ENCODE measurements at places on chromosomes 1 and 21.

GRCh38 chr1:84772428-84772943, 82.2 kb upstream of the SSX2IP start:
- peak; percentile 49 for DNase-seq

- DNase-seq = peak; percentile 26
These were observed 113.5 kb downstream of the MAP3K21 start for GRCh38 chr1:233440951-233441401.

- DNase-seq = no peak
These were observed 746.5 kb upstream of the ADAMTS5 start for GRCh38 chr21:27713154-27714109.

DNA sequence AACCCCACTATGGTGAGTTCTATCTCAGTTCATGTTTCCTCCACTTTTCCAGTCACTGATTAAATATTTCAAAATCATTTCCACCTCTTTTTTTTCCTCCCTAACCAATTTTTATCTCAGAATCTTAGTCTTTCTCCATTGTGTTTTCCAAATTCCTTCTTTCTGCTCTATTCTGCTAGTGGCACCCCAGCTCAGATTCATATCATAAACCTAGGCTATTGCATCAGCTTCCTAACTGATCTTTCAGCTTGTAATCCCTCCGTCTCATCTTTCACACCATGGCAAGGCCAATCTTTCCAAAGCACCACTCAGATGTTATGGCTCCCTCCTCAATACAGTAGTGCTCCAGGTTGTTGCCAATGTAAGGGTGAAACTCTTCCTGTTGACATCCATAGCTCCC, 631.9 kb downstream of the PLPP3 start:
- no peak for DNase-seq

DNA sequence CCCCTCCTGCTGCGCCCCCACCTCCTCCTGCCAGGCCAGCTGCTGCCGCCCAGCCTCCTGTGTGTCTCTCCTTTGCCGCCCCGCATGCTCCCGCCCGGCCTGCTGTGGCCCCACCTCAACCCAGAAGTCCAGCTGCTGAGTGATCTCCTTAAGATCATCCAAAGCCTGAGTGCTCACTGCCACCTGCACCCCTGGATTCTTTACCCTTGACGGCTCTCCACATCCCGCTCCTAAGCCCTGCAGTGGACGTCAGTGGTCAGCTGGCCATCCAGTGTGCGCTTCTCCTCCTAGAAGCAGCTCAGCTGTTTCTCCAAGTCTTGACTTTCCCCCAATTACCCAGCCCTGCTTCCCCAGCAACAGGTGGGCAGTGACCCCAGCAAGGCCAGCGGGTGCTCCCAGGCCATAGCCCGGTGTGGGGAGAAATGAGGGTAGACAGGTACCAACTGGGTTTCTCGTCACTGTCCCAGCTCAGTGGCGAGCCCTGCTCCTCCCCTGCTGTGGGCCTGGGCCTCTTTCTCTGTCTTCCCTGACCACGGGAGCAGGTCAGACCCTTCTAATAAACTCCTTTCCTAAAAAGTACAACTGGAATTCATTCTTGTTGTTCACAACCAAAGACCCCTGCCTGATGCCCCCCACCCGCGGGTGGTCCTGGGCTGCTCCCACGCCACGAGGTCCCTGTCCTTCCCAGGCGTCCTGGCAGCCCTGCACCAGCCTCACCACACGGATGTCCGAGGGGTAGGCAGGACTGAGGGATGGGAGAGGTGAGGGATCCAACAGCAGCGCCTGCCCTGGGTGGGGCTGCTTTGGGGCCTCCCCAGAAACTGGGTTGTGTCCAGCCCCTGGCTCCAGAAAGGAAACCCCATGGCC, 1.4 kb downstream of the KRTAP10-7 start:
- no peak for DNase-seq

DNA sequence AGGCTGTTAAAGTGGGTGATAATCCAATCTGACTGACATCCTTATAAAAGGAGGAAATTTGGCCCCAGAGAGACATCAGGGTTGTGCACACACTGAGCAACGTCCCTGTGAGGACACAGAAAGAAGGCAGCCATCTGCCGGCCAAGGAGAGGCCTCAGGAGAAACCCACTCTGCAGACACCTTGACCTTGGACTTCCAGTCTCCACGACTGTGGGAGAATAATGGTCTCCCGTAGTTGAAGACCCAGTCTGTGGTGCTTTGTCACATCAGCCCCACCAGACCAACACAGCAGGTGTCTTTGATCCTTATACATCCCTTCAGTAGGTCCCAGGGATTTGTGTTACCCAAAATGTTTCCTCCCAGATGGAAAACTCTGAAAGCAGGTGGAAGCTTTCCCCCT, 4.2 kb upstream of the DNAJC28 start:
- DNase-seq = no peak

DNA sequence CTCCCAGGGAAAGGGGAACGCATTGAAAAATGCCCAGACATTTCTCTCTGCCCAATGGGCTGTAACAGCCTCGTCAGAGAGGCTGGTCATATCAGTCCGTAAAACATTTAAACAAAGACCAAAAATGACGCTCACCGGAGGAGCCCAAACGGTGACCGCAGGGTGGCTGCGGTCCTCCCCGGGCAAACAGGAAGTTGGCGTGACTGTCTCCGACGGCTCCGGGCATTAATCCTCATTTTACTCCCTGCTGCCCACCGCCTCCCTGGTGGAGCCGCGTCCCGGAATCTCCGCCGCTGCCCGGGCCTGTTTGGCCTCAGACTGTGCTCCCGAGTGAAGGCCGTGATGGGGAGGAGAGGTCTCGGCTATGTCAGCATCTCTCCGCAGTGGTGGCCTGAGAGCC, 9.9 kb downstream of the PRDM16 start:
- DNase-seq = no peak

GRCh38 chr1:95287825-95288224, 53.8 kb downstream of the RWDD3 start:
- no peak for DNase-seq

- no peak for DNase-seq
These were observed 15.9 kb upstream of the CD58 start for GRCh38 chr1:116586741-116587143.

DNA sequence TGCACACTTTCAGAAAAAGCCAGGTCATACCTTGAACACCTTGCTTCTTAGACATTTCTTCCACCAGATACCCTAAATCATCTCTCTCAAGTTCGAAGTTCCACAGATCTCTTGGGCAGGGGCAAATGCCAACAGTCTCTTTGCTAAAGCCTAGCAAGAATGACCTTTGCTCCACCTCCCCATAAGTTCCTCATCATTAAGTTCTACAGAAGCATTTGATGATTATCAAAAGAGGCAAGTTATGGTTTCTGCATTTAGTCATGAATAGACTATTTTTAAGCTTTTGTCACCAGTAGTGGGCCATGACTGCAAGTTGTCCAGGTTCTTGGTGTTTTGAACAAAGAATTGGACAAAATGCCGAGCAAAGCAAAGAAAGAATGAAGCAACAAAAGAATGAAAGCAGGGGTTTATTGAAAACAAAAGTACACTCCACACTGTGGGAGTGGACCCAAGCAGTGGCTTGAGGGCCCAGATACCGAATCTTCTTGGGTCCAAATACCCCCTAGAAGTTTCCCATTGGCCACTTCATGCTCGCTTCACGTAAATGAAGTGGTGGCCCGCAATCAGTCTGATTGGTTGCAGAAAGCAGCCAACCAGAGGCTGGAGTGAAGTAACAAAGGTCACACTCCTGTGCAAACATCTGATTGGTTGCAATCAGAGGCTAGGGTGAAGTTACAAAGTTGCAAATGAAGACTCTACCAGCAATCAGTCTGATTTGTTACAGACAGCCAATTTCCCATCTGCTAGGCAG, 9.8 kb upstream of the EGLN1 start:
- DNase-seq = no peak

- DNase-seq = no peak
These were observed 925 bp upstream of the ARHGEF10L start for GRCh38 chr1:17538428-17539117.

- no peak for DNase-seq
These were observed 25.0 kb downstream of the LRRC8C start for GRCh38 chr1:89657886-89658285.

GRCh38 chr1:198679535-198680173, 40.8 kb downstream of the PTPRC start:
- DNase-seq = no peak

DNA sequence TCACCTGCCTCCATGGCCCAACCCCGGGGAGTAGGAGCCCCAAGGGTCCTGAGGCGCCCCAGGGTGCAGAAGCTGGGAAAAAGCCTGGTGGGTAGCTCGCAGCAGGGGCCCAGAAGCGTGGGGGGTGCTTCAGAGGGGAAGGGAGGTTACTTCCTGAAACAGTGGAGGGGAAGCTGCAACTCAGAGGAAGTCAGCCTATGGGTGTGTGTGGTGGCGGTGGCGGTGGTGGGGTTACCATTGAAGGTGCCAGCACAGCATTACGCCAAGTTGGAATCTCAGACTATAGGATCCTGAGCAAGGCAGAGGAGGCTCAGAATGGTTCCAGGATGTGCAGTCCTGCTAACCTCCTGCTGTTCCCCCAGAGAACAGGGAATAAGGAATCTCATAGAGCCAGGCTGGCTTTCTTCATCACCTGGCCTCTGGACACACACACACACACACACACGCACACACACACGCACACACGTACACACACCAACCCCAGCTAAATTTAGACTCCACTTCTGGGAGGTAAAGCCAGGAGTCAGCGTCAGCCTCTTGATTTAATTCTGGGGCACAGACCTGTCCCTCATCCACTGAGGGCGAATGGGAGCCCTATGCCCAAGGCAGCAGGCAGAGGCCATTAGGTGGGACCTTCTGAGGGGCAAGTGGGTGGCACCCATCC, 1.3 kb downstream of the DENND4B start:
- DNase-seq = no peak

DNA sequence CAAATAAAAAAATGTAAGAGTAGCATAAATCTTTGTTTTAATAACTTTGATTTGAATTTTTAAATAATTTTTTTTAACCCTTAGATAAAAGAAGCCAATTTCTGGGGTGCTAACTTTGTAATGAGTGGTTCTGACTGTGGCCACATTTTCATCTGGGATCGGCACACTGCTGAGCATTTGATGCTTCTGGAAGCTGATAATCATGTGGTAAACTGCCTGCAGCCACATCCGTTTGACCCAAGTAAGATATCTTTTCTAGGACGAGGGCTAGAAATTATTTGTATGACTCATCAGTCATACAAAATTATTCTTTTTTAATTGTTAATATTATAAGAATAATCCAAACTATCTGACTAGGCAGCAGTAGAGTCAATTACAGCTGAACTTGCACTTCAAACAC, 71.2 kb downstream of the GPR161 start:
- DNase-seq = no peak

- DNase-seq = no peak
These were observed 2.7 kb upstream of the PRKACB start for GRCh38 chr1:84141182-84142003.

DNA sequence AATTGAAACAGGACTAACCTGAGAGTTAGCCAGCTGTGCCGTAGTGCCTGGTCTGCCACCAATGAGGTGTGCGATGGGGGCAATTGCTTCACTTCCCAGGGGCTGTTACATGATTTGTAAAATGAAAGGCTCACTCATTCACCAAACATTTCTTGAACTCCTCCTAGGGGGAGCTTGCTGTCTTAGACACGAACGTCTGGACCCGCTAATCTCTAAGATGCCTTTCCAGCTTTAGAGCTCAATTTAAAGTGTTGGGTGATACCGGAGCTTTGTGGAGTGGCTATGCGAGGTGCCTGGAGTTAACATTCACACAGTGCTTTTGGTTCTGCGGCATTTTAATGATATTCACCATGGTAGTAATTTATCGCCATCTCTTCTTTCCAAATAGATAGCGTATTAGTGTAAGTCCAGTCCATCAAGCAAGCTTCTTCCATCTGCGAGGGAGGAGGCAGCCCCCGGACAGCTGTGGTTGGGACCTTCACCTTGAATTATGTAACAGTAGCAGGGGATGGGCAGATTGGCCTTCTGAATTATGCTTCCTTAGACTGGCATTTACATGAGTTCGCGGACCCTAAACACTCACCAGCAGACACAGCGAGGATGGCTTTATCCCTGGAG, 179.9 kb downstream of the ADSS2 start:
- DNase-seq = no peak

DNA sequence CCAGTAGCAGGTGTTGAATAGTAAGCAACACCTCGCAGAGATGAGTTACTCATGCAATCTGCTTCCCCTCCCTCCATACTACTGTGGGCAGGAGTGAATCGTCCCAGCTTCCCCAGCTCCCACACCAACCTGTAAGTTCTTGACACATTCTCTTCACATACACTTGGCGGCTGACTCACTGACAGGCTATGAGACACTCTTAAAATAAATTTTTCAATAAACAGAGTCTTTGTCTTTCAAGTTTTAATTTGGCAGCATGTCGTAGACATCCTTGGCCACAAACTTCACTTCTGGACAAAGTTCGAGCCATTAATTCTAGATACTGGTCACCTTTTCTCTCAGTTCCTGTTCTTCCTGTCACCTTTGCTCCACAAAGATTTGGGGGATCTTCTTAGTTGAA, 290.7 kb downstream of the TM2D1 start:
- DNase-seq = no peak

DNA sequence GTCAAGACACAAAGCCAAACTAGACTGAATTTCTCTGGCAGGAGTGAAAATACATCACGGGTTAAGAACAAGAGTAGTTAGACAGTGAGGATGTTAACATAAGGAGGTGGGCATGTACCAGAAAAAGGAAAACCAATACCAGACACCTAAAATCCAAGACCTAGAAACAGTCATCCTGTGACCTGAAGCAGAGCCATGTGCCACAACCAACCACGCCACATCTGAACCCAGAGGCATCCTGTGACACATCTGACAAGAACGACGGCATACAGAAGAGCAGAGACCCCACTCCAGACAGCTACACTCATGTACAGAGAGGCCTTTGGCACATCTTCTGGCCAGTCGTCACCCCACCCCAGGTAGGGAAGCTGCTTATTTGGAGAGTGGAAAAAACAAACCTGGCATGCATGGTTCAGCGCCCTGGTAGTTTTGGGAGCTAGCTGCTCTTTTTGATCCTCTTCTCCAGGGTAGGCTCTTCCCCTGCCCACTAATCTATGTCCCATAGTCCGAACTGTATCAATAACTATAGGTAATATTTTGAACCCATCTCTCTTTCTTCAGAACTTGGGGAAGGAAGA, 72.1 kb downstream of the SLC45A1 start:
- no peak for DNase-seq

DNA sequence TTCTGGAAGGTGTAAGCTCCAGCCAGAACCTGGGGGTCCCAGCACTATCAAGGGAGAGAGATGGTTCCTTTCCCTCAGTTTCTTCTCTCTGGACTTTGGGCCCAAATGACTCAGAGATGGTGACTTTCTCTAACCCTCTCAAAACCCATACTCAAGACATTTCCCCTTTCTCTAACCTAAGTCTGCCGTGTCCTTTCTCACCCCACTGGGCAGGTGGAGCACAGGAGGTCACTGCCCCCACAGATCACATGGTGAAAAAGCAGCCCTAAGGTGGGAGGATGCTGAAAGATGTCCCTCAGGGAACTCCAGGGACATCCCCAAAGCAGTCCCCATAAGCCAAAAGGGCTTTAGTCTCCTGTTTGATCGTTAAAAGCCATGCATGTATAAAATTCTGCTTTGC, 173.7 kb downstream of the HIVEP3 start:
- DNase-seq = no peak

Data from NCI-H748 treated with DMSO at 0.1 percent for 48 hours (cell line).